ENCODE measurements at places on chromosomes 6 and 20.

DNA sequence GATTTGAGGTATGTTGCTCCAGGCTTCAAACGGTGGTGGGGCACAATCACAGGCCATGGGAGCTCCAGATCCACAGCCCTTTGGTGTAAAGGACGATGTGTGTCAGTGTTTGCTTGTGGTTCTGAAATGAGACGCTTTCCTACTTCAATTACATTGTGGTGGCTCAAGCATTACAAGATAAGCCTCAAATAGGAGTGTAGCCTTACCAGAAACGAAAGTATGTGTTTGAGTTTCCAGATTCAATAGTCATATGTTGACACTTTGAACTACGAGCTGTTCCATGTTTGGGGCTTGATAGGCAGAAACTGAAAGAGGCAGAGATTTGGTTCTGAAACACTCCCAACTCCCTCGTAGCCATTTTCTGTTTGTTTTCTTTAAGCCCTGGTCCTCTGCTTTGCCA is 187.1 kb downstream of the MYLK4 start:
- DNase-seq = no peak

DNA sequence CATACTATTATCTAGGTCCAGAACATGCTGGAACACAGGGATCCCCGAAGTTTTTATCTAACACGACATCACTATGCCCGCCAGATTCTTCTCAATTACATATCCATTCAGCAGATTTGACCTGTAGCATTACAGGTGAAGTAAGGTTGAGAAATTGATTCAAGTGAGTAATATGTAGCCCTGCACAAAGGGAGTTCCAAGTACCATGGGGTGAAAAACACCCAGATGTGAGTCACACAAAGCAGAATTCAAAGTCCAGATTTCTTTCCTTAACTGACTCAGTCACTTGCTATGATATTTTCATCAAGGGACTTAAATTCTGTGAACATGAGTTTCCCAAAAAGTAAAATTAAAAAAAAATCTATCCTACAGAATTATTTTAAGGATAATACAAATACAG is 655.4 kb upstream of the PTCHD4 start:
- no peak for DNase-seq

GRCh38 chr6:161232010-161232409 is 41.9 kb downstream of the AGPAT4 start:
- no peak for DNase-seq

GRCh38 chr6:68758559-68758958 is 123.5 kb downstream of the ADGRB3 start:
- no peak for DNase-seq

DNA sequence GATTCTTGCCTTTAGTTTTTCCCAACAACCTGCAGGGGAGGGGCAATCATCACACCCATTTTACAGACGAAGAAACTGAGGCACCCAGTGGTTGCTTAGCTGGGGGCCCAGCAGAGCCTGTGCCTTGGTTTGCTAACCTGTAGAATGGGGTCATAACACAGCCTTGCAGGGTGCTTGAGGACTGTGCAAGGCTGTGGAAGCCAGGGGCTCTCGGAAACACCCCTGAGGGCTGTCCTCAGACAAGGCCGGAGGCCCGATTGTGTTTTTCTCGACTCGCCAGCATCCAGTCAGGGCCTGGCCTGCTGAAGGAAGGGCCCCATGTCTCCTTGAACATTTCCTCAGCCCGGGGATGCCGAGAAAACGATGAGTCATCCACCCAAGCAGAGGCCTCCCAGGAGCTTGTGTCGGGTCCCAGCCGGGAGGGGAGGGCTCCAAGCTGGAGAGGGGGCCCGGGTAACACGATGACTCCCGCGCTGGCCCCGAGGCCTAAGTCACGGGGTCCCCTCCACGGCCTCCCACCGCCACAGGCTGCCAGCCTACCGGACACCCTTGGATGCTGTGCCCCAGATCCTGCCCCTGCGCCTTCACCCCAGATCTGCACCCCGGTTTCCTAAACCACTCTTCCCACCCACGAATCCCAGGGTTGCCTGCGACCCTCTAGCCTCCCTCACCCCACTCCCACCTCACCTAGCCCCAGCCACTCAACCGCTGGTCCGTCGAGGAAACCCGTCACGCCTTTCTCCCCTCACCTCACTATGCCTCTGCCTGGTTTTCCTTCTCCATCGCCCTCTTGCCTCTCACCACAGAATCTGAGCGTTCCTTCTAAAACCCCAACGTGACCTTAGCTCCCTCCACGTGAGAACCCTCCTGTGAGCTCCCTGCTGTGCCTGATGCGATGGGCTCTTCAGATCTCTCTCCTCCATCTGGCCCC is 10.6 kb downstream of the NOL4L start:
- peak; percentile 68 for DNase-seq

Measured in CD14-positive monocyte (primary cell).